ENCODE measurements at places on chromosomes 7 and 10. TPM values are rescaled to one million over a fixed set of nuclear protein-coding genes. Genes with fewer than 3 reads are reported as not detected.

DNA sequence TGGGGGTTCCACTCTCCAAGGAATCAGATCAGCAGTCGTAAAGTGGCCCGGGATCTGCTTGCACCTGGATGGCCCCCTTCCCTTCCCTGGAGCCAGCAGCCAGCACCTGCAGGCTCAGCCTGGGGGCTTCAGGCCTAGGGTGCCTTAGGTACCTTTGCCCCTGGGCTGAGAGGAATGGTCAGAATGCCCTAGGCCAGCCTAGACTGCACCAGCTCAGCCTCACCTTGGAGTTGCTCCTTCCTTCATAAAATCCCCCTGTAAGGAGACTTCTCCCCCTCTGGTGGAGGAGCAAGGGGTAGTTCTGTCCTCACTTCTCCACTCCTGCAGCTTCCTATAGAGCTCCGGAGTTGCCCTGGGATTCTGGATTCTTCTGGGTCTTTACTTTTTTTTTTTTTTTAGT is 32.4 kb upstream of the LBX1 start:
- DNase-seq = no peak

DNA sequence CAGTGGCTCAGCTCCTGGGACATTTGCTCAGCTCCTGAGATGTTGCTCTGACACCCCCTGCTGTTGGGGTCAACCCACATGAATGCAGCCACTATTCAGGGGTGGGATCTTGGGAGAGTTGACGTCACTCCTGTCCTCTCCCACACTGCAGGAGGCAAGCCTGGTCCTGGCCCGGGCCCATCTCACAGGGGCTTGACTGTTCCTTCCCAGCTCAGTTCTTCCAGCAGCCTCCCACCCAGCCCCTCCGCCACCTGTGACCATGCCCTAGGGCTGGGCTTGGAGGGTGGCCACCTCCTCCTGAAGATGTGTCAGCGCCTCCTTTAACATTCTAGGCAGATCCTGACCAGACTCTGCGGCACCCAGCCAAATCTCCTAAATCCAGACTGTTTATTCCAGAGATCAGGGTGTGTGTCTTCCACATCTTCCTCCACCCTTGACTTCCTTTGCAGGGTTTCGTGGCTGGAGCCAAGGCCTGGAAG is 19.1 kb upstream of the OPALIN start:
- DNase-seq = peak; percentile 54

DNA sequence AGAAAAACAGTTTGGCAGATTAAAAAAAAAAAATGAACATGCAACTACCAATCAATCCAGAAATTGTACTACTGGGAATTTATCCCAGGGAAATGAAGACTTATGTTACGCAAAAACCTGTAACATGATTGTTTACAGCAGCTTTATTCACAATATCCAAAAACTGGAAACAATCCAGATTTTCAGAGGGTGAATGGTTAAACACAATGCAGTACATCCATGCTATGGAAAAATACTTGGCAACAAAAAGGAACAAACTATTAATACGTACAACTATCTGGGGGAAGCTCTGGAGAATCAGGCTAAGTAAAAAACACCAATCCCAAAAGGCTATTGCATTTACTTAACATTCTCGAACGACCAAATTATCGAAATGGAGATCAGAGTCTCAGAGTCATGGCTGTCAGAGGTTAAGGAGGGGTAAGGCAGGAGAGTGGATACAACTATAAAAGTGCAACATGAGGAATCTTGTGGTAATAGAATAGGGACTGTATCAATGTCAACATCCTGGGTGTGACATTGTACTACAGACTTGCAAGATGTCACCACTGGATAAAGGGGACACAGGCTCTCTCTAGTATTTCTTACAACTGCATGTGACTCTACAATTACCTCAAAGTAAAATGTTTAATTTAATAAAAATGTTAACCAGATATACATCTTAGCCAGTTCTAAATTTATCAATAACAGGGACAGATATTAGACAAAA is 21.5 kb upstream of the RUFY2 start:
- DNase-seq = no peak

The PLPP4 gene
- polyA plus RNA-seq = 32.1 TPM

The FAM221A gene
- 0.63 TPM for polyA plus RNA-seq

GRCh38 chr7:51090411-51090810 is 226.2 kb downstream of the COBL start:
- DNase-seq = peak; percentile 5

The MSMB gene
- polyA plus RNA-seq = not detected

The EPHA1 gene
- polyA plus RNA-seq = 0.80 TPM

- DNase-seq = no peak
These were observed 7.5 kb upstream of the CLDN4 start for GRCh38 chr7:73823257-73823656.

DNA sequence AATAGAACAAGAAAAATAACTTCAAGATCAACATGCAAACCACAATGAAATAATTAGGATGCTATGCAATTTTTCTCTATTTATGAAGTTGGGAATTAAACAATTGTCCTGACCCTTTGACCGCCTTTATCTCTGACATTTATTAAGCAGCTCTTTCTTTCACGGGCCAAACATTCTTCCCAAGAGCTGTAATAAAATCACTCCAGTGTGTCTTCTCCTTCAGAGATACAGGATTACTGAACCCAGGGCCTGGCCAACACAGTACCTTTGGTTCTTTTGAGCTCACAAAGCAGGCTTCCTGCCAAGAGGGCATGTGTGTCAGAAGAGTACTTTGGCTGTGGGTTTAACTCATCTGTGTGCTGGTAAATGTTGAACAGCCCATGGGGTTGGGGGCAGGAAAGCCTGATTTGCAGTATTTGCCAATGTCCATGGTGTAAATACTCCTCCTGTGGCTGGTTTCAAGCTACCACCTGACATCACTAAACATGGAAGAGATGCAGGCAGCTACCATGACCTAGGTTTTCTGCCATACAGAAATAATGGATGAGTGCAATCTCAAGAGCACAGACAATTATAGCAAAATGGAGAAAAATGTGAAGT is 121.7 kb downstream of the FANK1 start:
- DNase-seq = peak; percentile 22

The MYL10 gene
- not detected for polyA plus RNA-seq

DNA sequence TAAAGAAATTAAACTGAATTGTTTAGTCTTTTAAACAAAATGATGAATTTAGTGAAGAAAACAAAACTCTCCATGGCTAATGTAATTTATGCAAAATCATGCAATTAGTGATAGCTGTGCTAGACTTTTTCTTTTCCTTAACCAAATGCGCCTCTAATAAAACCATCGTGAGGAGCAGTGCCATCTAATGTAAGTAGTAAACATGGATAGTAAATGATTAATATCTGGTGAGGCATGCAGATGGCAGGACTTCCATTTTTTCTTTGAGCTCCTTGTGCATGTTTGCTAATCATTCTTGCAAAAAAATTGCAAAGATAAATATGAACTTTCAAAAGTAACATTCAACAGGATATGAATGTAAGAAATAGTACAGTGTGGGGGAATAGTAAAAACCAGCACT is 2.3 kb downstream of the INSYN2A start:
- peak; percentile 9 for DNase-seq

DNA sequence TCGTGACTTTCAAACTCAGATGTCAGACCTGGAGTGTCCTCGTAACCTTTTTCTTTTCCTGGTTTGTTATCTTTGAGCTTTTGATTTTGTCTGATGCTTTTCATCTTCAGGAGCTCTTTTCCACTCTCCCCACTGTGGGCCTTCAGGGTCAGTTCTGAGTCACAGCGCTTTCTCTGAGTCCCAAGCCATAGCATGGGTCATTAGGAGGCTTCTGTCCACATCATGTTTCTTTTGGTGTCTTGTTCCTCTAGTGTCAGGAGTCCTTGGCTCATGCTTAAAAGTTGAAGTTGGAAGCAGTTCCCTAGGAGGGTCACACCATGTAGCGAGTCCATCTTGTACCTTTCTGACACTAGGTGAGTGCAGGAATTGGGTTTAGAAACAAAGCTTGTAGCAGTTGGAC is 40.3 kb downstream of the DAGLB start:
- no peak for DNase-seq

GRCh38 chr10:129418496-129419225 is 48.4 kb upstream of the MGMT start:
- DNase-seq = no peak

The CTBP2 gene
- polyA plus RNA-seq = 54.5 TPM

DNA sequence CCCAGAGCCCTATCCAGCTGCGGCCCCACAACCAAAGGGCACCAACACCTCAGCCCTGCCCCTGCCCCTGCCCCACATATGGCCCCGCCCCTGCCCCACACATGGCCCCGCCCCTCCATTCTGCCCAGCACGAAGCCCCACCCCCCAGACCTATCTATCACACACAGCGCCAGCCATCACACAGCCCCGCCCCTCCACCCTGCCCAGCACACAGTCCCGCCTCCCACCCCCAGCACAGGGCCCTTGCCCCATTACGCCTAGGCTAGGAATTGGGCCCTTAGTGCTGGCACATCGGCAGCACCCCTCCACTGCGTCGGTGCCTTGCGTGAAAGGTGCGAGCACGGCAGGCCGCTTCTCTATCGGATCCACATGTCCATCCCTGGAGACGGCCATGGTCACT is 126.8 kb downstream of the MAD1L1 start:
- no peak for DNase-seq

The ADRB1 gene
- polyA plus RNA-seq = not detected

DNA sequence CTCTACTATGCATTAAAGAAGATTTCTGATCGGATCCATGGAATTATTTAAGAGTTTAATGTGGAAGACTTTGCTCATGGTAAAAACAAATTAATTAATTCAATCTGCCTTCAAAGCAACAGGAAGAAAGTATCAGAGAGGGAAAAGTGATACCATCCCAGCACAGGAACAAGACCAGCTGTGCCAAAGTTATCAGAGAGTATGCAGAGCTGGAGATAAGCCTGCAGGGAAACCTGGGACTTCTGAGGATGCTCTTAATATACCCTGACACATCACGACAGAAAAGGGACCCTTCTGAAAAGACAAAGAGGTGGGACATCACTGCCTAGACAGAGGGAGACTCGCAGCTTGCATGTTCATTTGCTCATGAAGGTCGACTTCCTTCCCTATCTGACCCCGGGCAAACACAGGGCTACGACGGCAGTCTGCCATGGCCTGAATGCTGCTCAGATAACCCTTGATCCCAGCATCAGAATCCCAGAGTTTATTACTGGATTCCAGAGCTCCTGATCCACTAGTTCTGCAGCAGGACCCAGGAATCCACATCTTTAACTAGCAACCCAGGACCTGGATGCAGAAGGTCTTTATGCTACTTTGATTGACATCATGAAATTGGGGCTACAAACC is 29.5 kb downstream of the FAM171A1 start:
- DNase-seq = no peak

GRCh38 chr7:155423337-155424285 is 34.3 kb upstream of the EN2 start:
- DNase-seq = no peak

The PDE1C gene
- 20.1 TPM for polyA plus RNA-seq

The BAMBI gene
- 0.95 TPM for polyA plus RNA-seq
